Memory B cell (primary cell): ENCODE measurements at places on chromosomes 1 and 21.

DNA sequence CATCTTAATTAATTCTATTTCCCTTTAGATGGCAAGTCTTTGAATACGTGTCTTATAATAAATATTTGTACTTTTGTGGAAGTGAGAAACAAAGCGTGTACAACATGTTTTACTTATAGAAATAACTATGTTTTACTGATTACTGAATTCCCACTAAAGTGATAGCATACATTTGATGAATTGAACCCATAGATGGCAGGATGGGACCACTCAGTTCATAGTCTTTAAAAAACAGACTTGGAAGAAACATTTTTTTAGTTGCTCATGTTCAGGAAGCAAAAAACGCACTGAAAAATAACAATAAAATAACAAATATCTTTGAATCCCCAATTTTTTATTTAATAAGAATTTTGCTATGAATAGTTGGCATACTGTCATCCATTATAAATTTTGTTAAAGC is 507.1 kb upstream of the ZRANB2 start:
- no peak overlapping the region for H3K27ac ChIP-seq
- no peak overlapping the region for H3K4me3 ChIP-seq
- no peaks in the 10 kb centered on the region for H3K4me1 ChIP-seq
- no peak for DNase-seq
- no peaks in the 10 kb centered on the region for H3K27me3 ChIP-seq

DNA sequence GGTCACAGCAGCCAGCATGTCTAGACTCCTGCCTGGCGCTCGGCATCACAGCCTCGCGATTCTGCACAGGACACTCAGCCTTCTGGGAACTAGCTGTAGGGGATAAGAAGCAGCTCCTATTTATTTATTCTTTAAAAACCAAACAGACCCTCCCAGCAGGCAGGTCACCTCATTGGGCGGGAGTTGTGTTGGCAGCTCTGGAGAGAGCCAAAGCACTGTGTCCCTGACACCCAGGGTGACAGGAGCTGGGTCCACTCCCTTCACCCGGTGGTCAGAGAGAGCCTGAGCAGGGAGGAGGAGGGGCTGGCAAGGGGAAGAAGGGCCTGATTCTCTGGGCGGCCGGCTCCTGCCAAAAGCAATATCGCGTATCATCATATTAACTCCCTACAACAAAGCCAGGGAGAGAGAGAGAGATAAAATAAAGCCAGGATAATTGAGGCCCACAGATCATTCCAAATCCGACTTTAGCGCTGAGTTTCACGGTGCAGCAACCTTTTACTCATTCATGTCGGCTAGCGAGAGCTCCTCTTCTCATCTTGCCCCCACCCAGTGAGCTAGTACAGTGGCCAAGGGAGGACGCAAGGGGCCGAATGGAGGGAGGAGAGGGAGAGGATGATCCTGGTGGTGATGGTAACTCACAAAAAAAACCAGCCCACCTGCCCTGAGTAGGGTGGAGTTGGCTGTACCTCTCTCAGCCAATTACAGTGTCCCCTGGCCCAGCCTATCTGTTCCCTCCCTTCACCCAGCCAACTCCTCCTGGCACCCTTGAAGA is 79.8 kb upstream of the IFFO2 start:
- peaks cover 10% of the 10 kb centered on the region for H3K27me3 ChIP-seq
- no peaks in the 10 kb centered on the region for H3K36me3 ChIP-seq
- DNase-seq, result no peak
- H3K4me3 ChIP-seq, result no peak overlapping the region
- no peak overlapping the region for H3K27ac ChIP-seq

DNA sequence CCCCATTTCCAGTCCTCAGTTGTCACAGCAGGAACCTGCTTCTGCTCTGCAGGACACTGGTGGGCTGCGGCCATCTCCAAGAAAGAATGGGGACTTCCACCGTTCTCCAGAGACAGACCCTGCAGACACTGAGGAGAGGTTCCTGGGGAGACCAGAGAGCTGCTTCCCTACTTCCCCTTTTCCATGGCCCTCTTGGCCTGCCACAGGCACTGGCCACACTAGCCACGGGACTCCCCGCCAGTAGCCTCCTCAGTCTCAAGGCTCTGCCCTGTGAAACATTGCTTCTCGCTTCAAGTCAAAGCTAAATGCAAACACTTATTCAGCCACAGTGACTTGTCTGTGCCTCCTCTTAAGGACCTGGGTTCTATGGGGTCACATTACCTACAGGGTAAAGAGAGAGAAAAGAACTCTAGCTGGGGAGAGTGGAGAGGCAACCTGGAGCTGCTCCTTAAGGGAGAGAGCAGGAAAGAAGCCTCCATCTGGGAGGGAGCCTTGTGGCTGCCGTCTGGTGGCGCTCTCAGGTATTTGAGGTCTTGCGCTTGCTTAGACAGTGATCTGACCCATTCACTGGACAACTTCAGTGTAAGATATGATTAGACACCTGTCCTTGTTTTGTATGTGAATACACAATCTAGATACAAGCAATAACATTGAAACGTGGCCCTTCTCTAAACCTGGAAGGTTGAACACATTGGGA is 5.4 kb upstream of the SLAMF8 start:
- H3K4me1 ChIP-seq, result peaks cover 5% of the 10 kb centered on the region
- DNase-seq, result no peak
- H3K27me3 ChIP-seq, result peaks cover 27% of the 10 kb centered on the region
- H3K36me3 ChIP-seq, result no peaks in the 10 kb centered on the region

- no peak overlapping the region for H3K4me3 ChIP-seq
- no peak overlapping the region for H3K27ac ChIP-seq
- H3K36me3 ChIP-seq, result no peaks in the 10 kb centered on the region
- no peak for DNase-seq
Measured at GRCh38 chr1:4512636-4513035, 141.8 kb upstream of the AJAP1 start.

- H3K36me3 ChIP-seq, result no peaks in the 10 kb centered on the region
- H3K4me3 ChIP-seq, result no peak within 1 kb of the TSS
- peaks cover 20% of the 10 kb centered on the region for H3K27me3 ChIP-seq
- DNase-seq, result no peak
- no peaks in the 10 kb centered on the region for H3K4me1 ChIP-seq
Measured at GRCh38 chr1:47023268-47024140, at the start of gene CYP4X1. Gene CYP4X1 (plus strand): TSS chr1:47023669. CDS start chr1:47023818, 149 bp downstream.

GRCh38 chr1:54371942-54372275 is 34.3 kb downstream of the SSBP3 start:
- no peaks in the 10 kb centered on the region for H3K36me3 ChIP-seq
- peaks cover 36% of the 10 kb centered on the region for H3K4me1 ChIP-seq
- H3K27me3 ChIP-seq, result no peaks in the 10 kb centered on the region
- peak overlapping the region; percentile 48 for H3K27ac ChIP-seq

- no peaks in the 10 kb centered on the region for H3K36me3 ChIP-seq
- H3K27me3 ChIP-seq, result no peaks in the 10 kb centered on the region
- DNase-seq, result no peak
- H3K4me3 ChIP-seq, result no peak overlapping the region
- H3K27ac ChIP-seq, result no peak overlapping the region
- peaks cover 6% of the 10 kb centered on the region for H3K4me1 ChIP-seq
Measured at GRCh38 chr1:42915456-42915855, 43.2 kb downstream of the SLC2A1 start.

DNA sequence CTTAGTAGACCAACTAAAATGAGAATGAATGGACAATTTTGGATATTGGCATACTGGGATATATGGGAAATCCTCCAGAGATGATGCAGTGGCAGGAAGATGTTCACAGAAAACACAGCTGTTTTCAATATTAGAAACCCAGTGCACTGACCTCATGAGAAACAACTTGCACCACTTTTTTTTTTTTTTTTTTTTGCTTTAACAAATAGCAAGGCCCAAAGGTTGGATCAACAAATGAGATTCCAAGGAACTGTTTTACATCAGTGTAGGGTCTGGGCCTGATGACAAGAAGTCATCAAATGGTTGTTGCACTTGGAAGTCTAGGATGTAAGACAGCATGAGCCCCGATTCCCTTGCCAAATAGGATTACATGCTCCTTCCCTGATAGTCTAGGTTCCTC is 110.7 kb downstream of the SLC25A24 start:
- H3K4me1 ChIP-seq, result no peaks in the 10 kb centered on the region
- H3K27ac ChIP-seq, result no peak overlapping the region
- H3K36me3 ChIP-seq, result peaks cover 1% of the 10 kb centered on the region
- DNase-seq, result no peak
- H3K4me3 ChIP-seq, result no peak overlapping the region

- no peak for DNase-seq
- H3K27me3 ChIP-seq, result no peaks in the 10 kb centered on the region
- H3K4me1 ChIP-seq, result peaks cover 5% of the 10 kb centered on the region
- no peak overlapping the region for H3K27ac ChIP-seq
- peaks cover 8% of the 10 kb centered on the region for H3K36me3 ChIP-seq
Measured at GRCh38 chr1:180956028-180956640, 43.4 kb downstream of the KIAA1614 start.

- H3K4me1 ChIP-seq, result peaks cover 17% of the 10 kb centered on the region
- no peak for DNase-seq
- peak overlapping the region; percentile 15 for H3K27ac ChIP-seq
- no peaks in the 10 kb centered on the region for H3K36me3 ChIP-seq
- H3K4me3 ChIP-seq, result peak overlapping the region; percentile 58
Measured at GRCh38 chr1:153985341-153985912, 712 bp downstream of the RAB13 start.

DNA sequence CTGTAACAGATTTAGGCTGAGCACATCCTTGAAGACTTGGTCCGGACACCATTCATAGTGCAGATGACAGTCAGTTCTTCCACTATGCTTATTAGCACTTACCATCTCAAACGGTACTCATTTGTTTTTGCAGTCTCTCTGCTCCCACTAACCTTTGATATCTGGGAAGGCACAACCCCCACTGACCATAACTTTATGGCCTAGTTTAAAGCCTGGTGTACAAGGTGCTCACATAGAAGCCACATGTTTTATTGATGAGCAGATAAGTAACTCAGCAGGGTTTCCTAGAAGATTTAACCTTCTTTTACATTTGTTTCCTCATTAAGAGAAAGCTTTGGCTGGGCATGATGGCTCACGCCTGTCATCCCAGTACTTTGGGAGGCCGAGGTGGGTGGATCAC is 119.3 kb upstream of the MAGI3 start:
- DNase-seq, result no peak
- no peaks in the 10 kb centered on the region for H3K4me1 ChIP-seq
- H3K4me3 ChIP-seq, result no peak overlapping the region

DNA sequence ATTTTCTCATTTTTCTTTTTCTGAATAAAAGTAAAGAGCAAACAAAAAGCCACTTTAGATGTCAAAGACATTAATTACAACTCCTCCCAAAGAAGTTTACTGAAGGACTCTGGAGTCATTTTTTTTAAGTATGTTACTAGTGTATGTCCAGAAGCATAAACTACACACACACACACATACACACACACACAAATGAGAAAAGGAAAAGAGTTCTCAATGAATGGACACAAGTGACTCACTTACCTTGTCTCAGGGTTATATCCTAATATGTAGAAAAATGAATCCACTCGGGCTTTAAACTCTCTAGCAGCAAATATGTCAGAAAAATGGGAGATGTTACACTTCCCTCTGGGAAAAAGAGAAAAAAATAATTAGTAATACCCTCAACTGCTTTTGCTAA is 223.1 kb downstream of the SLC45A1 start:
- H3K4me3 ChIP-seq, result no peak overlapping the region
- peaks cover 22% of the 10 kb centered on the region for H3K36me3 ChIP-seq
- DNase-seq, result no peak
- no peaks in the 10 kb centered on the region for H3K27me3 ChIP-seq
- H3K4me1 ChIP-seq, result peaks cover 12% of the 10 kb centered on the region
- H3K27ac ChIP-seq, result no peak overlapping the region

DNA sequence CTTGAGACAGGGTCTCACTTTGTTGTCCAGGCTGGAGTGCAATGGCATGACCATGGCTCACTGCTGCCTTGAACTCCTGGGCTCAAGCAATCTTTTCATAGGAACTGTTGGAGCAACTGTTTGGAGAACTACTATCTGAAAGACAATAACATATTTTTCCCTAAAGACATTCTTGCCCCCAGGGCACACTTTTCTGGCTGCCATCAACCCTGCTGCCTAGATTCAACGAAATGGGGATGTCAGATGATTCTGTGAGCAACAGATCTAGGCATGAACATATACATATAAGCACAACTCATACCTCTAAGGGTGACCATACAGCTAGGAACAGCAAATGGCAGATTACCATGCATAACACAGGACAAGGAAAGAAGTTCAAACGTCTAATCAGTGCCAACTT is 27.4 kb downstream of the JAK1 start:
- no peak for DNase-seq
- no peak overlapping the region for H3K4me3 ChIP-seq
- no peaks in the 10 kb centered on the region for H3K27me3 ChIP-seq
- peaks cover 9% of the 10 kb centered on the region for H3K36me3 ChIP-seq

DNA sequence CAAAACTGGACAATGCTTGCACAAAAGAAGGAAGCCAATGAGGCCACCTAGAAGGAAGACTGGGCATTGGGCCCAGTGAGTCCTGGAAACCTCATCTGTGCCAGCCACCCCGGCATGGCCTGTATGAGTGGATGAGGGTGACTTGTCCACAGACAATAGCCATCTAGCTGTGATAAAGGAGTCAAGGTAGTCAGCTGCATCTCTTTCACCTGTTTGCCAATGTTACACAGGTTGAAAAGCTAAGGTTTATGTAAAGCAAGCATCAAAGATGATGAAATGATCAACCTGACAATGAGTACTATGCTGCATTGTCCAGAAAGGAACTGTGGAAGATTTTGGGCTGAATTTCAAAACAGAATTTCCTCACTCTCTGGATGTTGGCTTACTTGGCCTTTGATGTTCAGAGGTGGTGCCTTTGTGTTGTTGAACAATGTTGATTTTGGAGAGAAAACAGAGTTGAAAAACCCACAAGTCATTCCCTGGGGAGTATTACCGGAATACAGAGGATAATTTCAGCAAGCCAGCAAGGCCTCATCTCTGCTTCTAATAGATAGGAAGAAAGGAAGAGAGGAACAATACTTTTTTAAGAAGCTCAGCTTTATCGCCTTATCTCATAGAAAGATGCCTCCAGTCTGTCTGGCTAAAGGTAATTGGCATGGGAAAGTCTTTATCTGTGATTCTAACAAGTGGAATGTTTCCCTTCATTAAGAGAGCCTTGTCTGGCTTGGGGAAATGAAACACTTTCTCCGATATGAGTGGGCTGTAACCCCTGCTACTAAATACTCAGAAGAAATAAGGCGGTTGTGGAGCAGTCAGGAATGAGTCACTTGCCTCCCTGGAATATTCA is 11.4 kb upstream of the SELE start:
- no peaks in the 10 kb centered on the region for H3K4me1 ChIP-seq
- peaks cover 5% of the 10 kb centered on the region for H3K27me3 ChIP-seq
- H3K27ac ChIP-seq, result no peak overlapping the region

DNA sequence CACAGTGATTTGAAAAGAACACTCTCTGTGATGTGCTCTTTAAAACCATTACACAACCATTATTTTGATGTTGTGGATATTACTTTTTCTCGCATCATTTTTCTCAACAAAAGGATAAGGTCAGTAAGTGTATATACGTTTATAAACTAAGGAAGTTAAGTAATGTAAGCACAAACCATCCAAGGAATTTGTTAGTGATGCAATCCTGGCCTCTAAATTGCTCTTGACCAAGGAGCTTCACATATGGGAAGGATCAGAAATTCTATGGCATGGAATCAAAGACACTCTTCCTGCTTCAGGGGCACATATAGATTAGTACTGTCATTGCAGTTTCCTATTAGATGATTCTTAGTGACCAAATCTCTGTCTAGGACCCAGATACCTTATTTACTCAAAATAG is 3.6 kb upstream of the PPP2R5A start:
- H3K27ac ChIP-seq, result no peak overlapping the region
- H3K4me3 ChIP-seq, result no peak overlapping the region
- no peaks in the 10 kb centered on the region for H3K27me3 ChIP-seq
- no peak for DNase-seq
- peaks cover 4% of the 10 kb centered on the region for H3K4me1 ChIP-seq

- peak overlapping the region; percentile 89 for H3K4me3 ChIP-seq
- peaks cover 8% of the 10 kb centered on the region for H3K27me3 ChIP-seq
- DNase-seq, result peak; percentile 73
- no peaks in the 10 kb centered on the region for H3K36me3 ChIP-seq
Measured at GRCh38 chr1:16078925-16079656, 5.6 kb upstream of the FAM131C start.
